Gastrocnemius medialis (tissue), 4 donors: ENCODE measurements at places on chromosomes 4 and X. TPM values are rescaled to one million over a fixed set of nuclear protein-coding genes. Genes with fewer than 3 reads are reported as not detected.

DNA sequence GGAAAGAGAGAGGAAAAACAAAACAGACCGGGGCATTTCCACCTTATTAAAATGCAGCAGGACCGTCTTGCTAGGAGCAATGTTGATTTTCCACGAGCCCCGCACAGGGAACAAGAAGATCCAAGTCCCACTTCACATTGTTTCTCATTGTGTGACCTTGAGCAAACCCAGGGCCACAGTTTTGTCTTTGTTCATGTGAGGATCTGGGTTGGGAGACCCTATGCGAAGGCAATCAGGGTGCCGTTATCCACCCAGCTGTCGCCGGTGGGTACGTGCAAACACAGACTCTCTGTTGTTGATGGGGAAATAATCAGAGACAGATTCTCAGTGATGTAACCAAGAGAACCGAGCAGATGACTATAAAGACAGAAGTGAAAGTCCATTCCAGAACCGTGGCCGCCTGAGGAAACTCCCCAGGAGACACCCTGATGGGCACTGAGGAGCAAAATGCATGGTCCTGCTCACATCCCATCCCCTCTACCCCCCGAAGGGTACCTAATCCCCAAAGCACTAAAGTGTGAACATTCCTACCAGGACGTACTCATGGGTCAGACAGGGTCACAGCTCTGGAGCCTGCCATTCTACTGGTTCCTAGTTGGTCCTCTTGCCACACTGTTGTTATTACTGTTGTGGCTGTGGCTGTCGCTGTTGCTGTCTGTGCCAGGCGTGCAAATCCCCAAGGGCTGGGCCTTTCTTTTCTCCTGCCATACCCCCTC lies 102.7 kb upstream of the RBPJ start:
- no peak for DNase-seq
- H3K27ac ChIP-seq: no peak overlapping the region
- no peak overlapping the region for H3K4me3 ChIP-seq

GRCh38 chrX:12439416-12439815 lies 301.1 kb downstream of the FRMPD4 start:
- DNase-seq: no peak

DNA sequence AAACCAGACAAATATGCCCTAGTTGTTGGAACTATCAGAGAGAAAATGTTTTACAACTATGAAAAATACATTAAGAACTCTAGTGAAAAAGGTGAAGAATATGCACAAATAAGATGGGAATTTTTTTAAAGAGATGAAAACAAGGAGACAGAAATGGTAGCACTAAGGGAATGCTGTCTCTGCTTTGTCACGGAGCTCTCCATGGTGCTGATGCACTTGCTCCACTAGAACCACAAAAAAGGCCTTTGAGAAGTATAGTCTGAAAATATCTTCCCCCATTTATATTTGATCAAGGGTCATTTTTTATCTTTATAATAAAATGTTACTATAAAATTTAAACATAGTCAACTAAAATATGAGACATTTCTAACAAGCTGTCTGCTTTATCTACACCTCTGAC lies 1655.5 kb upstream of the AGA start:
- no peaks in the 10 kb centered on the region for H3K36me3 ChIP-seq
- H3K4me3 ChIP-seq: no peak overlapping the region
- DNase-seq: no peak

DNA sequence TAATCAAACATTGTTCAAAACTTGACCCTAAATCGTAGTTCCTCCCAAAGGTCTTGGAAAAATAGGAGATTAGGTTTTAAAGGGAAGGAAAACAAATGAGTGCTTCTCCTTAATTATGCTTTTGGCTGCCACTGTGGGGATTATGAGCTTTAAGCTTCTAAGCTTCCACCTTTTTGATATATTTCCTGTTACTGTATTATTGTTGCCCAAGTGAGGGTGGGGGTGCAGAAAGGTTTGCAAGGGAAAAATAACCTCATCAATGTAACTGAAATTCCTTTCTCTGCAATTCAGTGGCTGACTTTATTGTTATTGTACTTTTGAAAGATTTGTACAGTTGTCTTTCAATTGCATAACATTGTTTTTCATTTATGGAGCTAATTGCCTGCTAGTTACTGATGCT lies 285.1 kb downstream of the FRMPD4 start:
- no peaks in the 10 kb centered on the region for H3K36me3 ChIP-seq
- DNase-seq: no peak
- no peak overlapping the region for H3K4me3 ChIP-seq

DNA sequence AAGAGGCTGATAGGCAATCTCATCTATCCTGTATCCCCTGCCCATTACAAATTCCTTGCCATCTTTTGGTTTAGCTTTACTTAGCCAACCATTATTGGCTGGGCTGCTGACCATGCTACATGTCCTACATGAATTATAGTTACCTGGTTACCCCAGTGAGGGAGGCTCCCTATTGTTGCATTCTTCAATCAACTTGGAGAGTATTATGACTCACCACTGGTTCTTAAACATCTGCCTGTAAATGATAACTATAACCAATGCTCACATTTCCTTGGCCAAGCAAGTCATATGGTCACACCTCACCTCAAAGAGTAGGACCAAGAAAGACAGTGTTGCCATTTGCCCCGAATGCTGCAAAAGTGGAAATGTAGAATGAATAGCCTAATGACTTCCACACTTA lies 297.6 kb downstream of the IL15 start:
- H3K36me3 ChIP-seq: no peaks in the 10 kb centered on the region
- H3K27me3 ChIP-seq: no peaks in the 10 kb centered on the region
- no peaks in the 10 kb centered on the region for H3K4me1 ChIP-seq
- DNase-seq: no peak
- no peak overlapping the region for H3K27ac ChIP-seq
- no peak overlapping the region for H3K4me3 ChIP-seq

DNA sequence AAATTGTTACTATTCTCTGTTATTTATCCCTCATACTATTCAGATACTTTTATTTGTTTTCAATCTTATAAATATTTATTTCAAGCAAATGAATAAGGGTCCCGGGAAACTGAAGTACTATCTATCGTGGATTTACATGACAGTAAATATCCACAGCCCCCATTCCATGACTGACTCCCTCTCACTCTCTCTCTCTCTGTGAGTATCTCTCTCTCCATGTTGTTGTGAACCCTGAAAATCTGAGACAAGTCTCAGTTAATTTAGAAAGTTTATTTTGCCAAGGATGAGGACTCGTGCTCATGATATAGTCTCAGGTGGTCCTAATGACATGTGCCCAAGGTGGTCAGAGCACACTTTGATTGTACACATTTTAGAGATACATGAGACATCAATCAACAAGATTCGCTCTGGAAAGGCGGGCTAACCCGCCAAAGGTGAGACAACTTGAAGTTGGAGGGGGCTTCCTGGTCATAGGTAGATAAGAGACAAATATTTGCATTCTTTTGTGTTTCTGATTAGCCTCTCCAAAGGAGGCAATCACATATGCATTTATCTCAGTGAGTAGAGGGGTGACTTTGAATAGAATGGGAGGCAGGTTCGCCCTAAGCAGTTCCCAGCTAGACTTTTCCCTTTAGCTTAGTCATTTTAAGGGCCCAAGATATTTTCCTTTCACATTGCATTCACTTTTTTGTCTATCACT lies 986.4 kb downstream of the NLGN4X start:
- no peak overlapping the region for H3K4me3 ChIP-seq
- DNase-seq: no peak
- H3K27ac ChIP-seq: no peak overlapping the region
- H3K4me1 ChIP-seq: no peaks in the 10 kb centered on the region
- H3K27me3 ChIP-seq: no peaks in the 10 kb centered on the region

Gene YTHDC1
- total RNA-seq: 29.3 TPM

Gene AASDH
- total RNA-seq: 4.2 TPM
